CD4-positive, alpha-beta T cell (primary cell): ENCODE measurements at places on chromosomes 1 and 21. TPM values are rescaled to one million over a fixed set of nuclear protein-coding genes. Genes with fewer than 3 reads are reported as not detected.

The TUFT1 gene
- total RNA-seq = 9.6 TPM

The GART gene
- total RNA-seq = 21.8 TPM

The OR2L5 gene
- not detected for total RNA-seq

The CD1E gene
- total RNA-seq = not detected

DNA sequence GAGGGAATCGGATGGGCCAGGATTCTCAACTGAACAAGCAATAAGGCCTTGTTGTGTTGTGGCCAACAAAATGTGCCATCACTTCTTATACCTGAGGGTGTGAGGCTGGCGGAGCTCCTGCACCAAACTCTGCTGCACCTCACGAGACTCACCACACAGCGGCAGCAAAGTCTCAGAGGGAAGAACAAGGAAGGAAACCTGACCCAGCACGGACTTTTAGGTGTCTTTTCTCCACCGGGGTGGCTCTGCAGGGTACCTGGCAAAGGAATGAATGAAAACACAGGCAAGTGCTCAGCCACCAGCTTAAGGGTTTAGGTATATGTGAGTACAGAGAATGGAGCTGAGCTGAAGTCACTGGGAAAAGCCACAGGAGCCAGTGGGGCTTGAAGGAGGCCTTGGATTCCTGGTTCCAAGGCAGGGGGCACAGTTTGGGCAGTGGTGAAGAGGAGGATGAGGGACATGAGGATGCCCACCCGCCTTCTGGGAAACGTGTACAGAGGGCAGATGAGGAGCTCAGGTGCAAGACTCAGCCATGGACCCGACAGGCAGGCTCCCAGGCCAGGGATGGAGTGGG, 31.1 kb upstream of the HSD3B1 start:
- H3K4me3 ChIP-seq = no peak overlapping the region
- no peak overlapping the region for H3K27ac ChIP-seq
- no peaks in the 10 kb centered on the region for H3K4me1 ChIP-seq
- H3K36me3 ChIP-seq = no peaks in the 10 kb centered on the region
- no peak for DNase-seq
- H3K27me3 ChIP-seq = no peaks in the 10 kb centered on the region

- no peaks in the 10 kb centered on the region for H3K36me3 ChIP-seq
- H3K4me3 ChIP-seq = no peak overlapping the region
- no peak overlapping the region for H3K27ac ChIP-seq
Measured at GRCh38 chr1:3103967-3104677, 35.1 kb downstream of the PRDM16 start.

The AMY1C gene
- not detected for total RNA-seq

DNA sequence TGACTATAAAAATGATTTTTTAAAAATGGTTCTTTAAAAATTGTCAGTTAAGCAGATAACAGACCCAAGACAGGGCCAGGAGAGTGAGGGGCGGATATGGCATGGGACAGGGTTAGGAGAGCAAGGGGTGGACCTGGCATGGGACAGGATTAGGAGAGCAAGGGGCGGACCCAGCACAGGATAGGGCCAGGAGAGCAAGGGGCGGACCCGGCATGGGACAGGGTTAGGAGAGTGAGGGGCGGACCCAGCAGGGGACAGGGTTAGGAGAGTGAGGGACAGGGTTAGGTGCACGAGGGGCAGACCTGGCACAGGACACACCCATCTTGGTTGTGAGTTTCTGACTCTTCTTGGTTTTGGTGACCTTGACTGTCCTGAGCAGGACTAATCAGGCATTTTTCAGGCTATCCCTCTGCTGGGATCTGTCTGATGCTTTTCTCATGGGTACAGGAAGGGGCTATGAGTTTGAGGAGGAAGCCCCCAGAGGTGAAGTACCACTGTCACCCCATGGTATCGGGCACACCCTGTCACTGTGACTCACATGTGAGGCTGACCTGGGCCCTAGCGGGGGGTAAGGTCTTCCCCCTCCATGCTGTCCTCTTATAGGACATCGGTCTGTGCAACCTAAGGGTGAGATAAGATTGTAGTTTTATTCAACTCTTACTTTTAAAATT, 159.0 kb upstream of the COL6A1 start:
- no peak for DNase-seq
- H3K4me1 ChIP-seq = peaks cover 24% of the 10 kb centered on the region
- H3K27me3 ChIP-seq = no peaks in the 10 kb centered on the region
- H3K27ac ChIP-seq = no peak overlapping the region

DNA sequence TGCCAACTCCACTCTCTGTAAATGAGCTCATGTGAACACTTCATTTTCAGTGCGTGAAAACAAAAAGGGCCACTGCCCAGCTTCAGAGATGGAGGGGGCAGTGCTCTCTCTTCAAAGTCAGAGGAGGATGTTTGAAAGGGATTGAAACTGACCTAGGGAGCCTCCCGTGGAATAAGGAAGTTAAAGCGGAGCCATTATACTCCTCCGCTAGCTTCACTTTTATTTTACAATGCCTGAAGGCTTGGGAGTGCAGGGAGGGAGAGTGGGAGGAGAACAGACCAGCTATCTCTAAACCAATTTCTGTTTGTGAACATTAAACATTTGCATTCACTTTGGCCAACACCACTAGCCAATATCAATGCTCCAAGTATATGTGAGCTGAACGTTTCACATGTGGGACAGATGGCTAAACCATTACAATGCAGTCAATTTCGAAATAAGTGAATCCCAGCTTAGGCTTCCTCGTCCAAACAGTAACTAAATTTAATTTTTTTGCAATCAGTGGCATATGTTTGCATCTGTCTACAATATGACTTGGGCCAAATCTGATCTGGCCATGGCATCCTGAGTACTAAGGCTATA, 126.9 kb downstream of the ESRRG start:
- DNase-seq = no peak
- no peaks in the 10 kb centered on the region for H3K4me1 ChIP-seq
- peaks cover 5% of the 10 kb centered on the region for H3K27me3 ChIP-seq
- H3K36me3 ChIP-seq = no peaks in the 10 kb centered on the region
- no peak overlapping the region for H3K27ac ChIP-seq

GRCh38 chr1:220880726-220881506, 1.7 kb downstream of the HLX start:
- H3K27ac ChIP-seq = no peak overlapping the region
- no peak for DNase-seq
- H3K4me1 ChIP-seq = peaks cover 34% of the 10 kb centered on the region
- no peaks in the 10 kb centered on the region for H3K36me3 ChIP-seq

GRCh38 chr1:96281491-96281890, 440.1 kb upstream of the PTBP2 start:
- no peaks in the 10 kb centered on the region for H3K27me3 ChIP-seq
- no peaks in the 10 kb centered on the region for H3K4me1 ChIP-seq
- H3K36me3 ChIP-seq = no peaks in the 10 kb centered on the region
- H3K27ac ChIP-seq = no peak overlapping the region
- no peak for DNase-seq

GRCh38 chr1:20280906-20281305, 9.8 kb upstream of the VWA5B1 start:
- DNase-seq = no peak
- H3K4me1 ChIP-seq = no peaks in the 10 kb centered on the region
- H3K27ac ChIP-seq = no peak overlapping the region
- no peaks in the 10 kb centered on the region for H3K36me3 ChIP-seq
- no peak overlapping the region for H3K4me3 ChIP-seq
- H3K27me3 ChIP-seq = no peaks in the 10 kb centered on the region
